ENCODE measurements at places on chromosomes 2 and 18. TPM values are rescaled to one million over a fixed set of nuclear protein-coding genes. Genes with fewer than 3 reads are reported as not detected.

Gene FBXO48
- total RNA-seq: 0.98 TPM

Gene REG1B
- not detected for total RNA-seq

Gene DSG1
- total RNA-seq: not detected

Gene AGFG1
- 120 TPM for total RNA-seq

Gene TTR
- not detected for total RNA-seq

Gene APLF
- 4.4 TPM for total RNA-seq

Gene CCL20
- 2.2 TPM for total RNA-seq

Gene IMPA2
- 10.0 TPM for total RNA-seq

Gene ADRA2B
- not detected for total RNA-seq

Gene DHRS9
- not detected for total RNA-seq

Gene POTEI
- total RNA-seq: not detected

Gene EDAR
- not detected for total RNA-seq

Gene CAPN14
- 0.96 TPM for total RNA-seq

Gene DPP4
- 3.1 TPM for total RNA-seq

Gene CFC1
- total RNA-seq: not detected

Gene MYOM1
- 0.10 TPM for total RNA-seq

Gene RUFY4
- total RNA-seq: not detected

Gene MTX2
- 60.8 TPM for total RNA-seq

Gene KIDINS220
- 23.8 TPM for total RNA-seq

Gene L3MBTL4
- total RNA-seq: under 0.01 TPM

Gene SCYGR6
- total RNA-seq: not detected

Gene DTYMK
- total RNA-seq: 155 TPM

Gene HTR2B
- 1.7 TPM for total RNA-seq

Gene SLC38A11
- total RNA-seq: not detected

Gene ACKR3
- 24.0 TPM for total RNA-seq

Gene CCDC68
- 0.29 TPM for total RNA-seq

Gene ARID5A
- 9.0 TPM for total RNA-seq

Gene SERPINB13
- not detected for total RNA-seq

Gene C2orf80
- not detected for total RNA-seq

Gene ERMN
- not detected for total RNA-seq

Gene MEP1B
- total RNA-seq: not detected

Gene APCDD1
- total RNA-seq: 4.7 TPM

Gene CPO
- total RNA-seq: not detected

Gene IL1F10
- not detected for total RNA-seq

Gene LCT
- total RNA-seq: not detected

Gene METTL5
- 133 TPM for total RNA-seq

Gene RAPGEF4
- total RNA-seq: 2.4 TPM

Gene BABAM2
- 54.7 TPM for total RNA-seq

Gene MAP4K3
- total RNA-seq: 35.1 TPM

Gene LHCGR
- not detected for total RNA-seq

Gene HRH4
- total RNA-seq: not detected

Gene CFAP65
- total RNA-seq: 0.12 TPM

Gene ANKRD29
- 1.8 TPM for total RNA-seq

Gene RNF144A
- 9.5 TPM for total RNA-seq

Gene GALR1
- total RNA-seq: not detected

Gene STPG4
- not detected for total RNA-seq

Gene ZNF396
- 2.2 TPM for total RNA-seq

Gene DOK6
- not detected for total RNA-seq

Gene BMP10
- total RNA-seq: not detected

Gene FTCDNL1
- total RNA-seq: 3.1 TPM

Gene KCNIP3
- total RNA-seq: 4.1 TPM

Gene SLC4A3
- total RNA-seq: 3.0 TPM

Gene TIMM21
- 54.4 TPM for total RNA-seq

Gene TMEM198
- 2.3 TPM for total RNA-seq

Gene MPPE1
- total RNA-seq: 13.8 TPM

Gene TNS1
- total RNA-seq: 2.5 TPM

Gene IL37
- total RNA-seq: 0.36 TPM

Gene TMEM37
- total RNA-seq: not detected
